Kidney glomerular epithelial cell (primary cell): ENCODE measurements at places on chromosomes 6 and 20.
A peak's percentile ranks its signal among the peaks of the same experiment; 100 is the strongest.

- DNase-seq, result no peak
Measured at GRCh38 chr20:31675828-31676608, 38.3 kb downstream of the COX4I2 start.

DNA sequence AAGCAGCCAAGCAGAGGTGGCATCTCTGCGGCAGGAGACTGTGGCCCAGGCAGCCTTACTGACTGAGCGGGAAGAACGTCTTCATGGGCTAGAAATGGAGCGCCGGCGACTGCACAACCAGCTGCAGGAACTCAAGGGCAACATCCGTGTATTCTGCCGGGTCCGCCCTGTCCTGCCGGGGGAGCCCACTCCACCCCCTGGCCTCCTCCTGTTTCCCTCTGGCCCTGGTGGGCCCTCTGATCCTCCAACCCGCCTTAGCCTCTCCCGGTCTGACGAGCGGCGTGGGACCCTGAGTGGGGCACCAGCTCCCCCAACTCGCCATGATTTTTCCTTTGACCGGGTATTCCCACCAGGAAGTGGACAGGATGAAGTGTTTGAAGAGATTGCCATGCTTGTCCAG, 5.9 kb upstream of the PHF1 start:
- no peak for DNase-seq

GRCh38 chr6:33578164-33578563, 1.9 kb downstream of the BAK1 start:
- DNase-seq, result no peak

DNA sequence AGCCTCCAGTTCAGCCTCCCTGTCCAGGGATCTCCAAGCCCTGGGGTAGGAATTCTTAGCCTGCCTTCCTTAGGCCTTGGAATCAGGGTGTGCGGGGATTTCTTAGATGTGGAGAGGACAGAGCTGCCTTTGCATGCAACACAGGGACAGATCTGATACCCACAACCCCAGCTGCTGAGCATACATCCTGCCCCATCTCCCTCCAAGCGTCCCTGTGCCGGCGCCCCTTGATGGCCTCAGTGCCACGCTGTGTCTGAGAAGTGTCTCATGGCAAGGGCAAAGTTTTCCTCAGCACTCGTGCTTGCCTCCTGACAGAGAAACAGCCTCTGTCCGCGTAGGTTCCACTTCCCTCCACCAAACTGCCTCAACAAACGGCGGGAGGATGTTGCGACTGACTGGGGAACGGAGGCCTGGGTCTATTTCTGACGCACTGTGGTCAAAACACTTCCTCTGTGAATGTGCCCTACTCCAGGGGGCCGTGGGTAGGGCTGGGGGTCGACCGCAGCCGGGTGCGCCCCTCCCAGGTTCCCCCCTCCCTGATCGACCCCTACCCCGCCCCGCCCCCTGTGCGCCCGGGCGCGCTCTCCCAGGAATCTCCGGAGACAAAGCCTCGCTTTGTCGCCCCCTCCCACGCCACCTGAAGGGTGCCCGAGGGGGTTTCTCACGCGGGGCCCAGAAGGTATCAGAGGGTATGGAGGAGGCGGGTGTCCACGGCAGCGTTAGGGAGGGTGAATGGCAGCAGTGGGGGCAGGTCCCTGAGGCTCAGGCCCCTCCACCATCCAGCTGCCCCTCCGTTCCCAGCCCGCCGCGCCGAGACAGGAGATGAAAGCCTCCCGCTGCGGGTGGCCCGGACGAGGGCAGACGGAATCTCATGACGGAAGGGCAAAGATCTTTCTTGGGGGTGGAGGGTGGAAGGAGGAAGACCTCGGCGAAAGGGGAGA, 806 bp downstream of the MICAL1 start:
- DNase-seq, result no peak

DNA sequence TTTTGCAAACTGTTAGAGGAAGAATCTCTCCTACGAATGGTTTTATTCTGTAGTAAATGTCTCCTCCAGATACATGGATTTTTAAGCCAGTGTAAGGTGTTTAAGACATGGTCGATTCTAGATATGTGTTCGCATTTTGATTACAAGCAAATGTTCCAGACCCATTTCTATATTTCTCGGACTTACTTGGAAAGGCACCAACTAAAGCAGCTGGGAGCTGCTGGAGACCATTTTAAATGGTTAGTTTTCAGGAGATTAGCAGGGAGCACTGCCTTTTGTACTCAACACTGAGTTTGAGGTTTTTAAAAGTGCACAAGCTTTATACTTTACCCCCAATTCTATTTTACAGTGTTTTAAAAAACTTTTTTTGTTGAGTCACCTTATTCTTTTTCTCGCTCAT, 857.0 kb downstream of the KIF16B start:
- no peak for DNase-seq

- DNase-seq, result no peak
Measured at GRCh38 chr6:30656513-30656912, 9.6 kb downstream of the C6orf136 start.

DNA sequence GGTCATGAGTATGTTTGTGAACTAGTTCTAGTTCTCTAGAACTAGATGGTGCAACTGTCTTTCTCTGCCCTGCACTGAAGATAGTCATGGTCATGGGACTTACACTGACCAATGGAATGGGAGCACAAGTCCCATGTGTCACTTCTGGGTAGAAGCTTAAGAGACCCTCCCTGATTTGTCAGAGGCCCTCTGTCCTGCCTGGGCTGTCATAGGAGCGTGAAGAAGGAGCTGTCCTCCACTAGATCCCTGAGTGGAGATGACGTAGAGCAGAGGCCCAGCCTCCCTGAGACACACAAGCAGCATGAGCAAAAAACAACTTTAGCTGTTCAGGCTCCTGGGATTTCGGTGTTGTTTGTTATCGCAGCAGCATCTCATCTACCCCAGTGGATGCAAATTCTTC, 514.5 kb downstream of the PREX1 start:
- DNase-seq, result no peak

DNA sequence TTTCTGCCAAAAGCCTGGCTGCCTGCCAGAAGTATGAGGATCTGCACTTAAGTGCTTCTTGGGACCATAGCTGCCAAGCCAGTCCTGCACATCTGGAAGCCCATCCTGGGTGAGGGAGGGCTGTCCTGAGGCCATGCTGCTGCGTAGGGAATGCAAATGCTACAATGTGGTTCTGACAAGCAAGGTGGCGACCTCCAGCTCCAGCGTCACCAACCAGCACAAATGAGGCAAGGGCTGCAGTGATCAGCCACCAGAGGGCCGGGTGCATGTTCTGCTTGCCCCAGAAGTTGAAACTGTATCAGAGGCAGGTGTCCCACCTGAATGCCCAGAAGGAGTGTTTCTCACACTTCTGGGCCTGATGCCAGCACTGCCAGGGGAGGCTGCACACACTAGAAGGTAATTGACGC, 99.1 kb upstream of the KCNQ5 start:
- no peak for DNase-seq

- no peak for DNase-seq
Measured at GRCh38 chr6:81575442-81575841, 177.0 kb downstream of the TENT5A start.

DNA sequence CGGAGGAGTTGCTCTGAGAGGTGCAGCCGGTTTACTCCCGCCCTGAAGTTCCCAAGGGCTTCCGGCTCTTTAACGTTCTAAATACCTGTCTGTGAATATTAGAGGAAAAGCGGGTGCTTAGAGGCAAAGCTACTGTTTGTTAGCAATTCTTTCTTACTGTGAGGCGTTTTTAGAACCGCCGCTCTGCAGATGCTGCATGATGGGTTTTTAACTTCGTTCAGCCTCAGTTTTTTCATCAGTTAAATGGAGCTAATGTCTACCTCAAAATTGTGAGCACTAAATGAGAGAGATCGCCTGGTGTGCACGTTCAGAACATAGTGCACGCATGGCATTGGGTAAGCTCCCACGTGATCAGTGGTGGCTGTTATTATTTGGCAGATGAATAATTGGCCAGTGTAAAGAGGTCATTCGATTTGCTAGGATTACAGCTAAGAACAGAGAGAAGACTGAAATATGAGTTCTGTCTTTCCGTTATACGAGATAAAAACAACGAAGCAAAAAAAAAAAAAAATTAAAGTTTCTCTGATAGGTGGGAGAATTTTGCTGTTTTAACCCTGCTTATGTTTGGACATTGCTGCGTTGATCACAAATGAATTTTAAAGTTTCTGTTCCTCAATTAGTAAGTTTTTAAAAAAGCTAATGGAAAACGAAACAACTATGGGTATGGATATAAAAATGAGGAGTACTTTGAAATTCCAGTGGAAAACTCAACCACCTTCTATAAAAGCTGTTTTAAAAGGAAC, 660 bp upstream of the TFB1M start:
- peak; percentile 96 for DNase-seq

GRCh38 chr6:106609699-106610098, 19.6 kb downstream of the RTN4IP1 start:
- peak; percentile 26 for DNase-seq

DNA sequence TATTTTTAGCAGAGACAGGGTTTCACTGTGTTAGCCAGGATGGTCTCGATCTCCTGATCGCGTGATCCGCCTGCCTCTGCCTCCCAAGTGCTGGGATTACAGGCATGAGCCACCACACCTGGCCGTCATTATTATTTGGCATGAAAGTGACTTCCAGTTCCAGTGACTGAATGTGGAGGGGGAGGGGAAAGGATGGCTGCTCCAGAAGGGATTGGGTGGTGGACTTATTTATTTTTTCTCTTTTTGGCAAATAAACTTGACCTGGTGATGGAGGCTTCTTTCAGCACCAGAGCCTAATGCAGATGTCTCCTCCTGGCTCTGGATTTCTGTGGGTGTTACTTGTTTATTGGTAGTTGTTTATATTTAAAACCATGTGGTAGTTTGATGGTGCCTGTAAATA, 16.9 kb upstream of the SLC22A23 start:
- DNase-seq, result no peak

DNA sequence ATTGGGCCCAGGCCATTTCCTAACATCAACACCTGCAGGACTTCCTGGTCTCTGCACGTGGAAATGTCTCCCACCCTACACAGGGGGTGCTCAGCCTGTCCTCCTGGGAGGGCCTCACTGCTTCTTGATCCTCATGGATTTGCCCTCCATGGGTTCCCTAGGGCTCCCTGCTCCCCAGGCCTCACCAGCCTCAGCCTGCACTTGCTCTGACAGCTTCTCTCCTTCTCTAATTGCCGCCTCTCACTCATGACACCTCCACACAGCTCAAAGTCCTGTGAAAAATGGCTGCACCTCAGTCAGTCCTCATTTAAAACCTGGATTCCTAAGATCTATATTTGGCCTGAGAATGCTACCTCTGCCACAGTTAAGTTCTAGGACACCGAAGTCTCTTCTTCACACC, 130.6 kb downstream of the PXDC1 start:
- no peak for DNase-seq

GRCh38 chr20:35238735-35239134, 12.2 kb downstream of the MMP24 start:
- DNase-seq, result no peak

GRCh38 chr6:148082696-148083095, 259.9 kb upstream of the SASH1 start:
- DNase-seq, result no peak

GRCh38 chr20:62537649-62538292, 62.0 kb upstream of the GATA5 start:
- DNase-seq, result no peak
